ENCODE measurements at places on chromosomes 5 and 9.

DNA sequence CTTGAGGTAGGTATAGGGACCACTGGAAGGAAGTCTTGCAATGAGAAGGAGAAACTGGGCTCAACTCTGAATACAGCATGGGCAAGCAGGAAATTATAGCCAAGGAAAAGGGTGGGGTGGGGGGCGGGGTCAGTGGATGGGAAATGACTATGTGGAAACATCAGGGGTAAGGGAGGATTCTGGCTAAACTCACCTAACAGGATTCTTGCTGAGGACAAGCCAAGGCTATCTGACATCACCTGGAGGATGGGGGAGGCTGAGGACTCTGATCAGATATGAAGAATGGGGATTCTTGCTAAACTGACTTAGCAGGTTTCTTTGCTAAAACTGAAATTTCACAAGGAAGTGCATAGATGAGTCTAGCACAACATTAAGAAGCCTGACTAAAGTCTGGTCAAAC, 40.8 kb downstream of the CTSL start:
- DNase-seq, result no peak

DNA sequence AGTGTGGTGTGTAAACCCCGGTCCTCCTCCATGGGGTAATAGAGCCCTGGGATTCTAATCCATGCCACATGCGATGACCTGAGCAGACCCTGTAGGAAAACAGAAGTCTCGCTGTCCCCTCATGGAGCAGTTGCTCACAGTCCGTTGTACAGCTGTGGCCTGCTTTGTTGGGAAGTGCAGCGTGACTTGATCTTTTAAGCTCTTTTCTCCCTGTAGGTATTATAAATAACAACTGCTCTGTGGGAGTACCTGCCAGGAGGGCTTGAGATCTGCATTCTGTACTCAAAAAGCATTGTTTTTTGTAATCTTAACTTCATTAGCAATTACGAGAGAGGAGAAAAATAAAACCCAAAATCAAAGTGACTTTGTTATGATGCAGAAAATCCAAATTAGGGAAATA, 17.3 kb downstream of the MEGF10 start:
- DNase-seq, result no peak

GRCh38 chr5:160935776-160936175, 83.8 kb upstream of the ATP10B start:
- DNase-seq, result no peak

DNA sequence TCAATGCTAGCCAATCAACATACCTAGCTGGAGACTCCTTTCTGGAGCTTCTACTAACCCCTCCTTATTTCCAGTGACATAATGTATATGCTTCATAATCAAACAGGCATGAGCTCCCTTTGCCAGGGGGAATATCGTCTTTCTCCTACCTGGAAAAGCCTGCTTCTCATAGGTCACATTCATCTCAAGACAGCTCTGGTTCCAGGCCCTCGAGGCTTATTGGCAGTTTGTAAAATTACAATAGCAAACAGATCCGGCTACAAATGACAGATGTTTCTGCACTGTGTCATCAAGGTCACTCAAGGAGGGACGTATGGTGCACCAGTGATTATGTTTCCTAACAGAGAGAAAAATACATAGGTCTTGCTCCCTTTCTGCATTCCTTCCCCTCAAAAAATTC, 140.0 kb downstream of the SAXO1 start:
- DNase-seq, result no peak

DNA sequence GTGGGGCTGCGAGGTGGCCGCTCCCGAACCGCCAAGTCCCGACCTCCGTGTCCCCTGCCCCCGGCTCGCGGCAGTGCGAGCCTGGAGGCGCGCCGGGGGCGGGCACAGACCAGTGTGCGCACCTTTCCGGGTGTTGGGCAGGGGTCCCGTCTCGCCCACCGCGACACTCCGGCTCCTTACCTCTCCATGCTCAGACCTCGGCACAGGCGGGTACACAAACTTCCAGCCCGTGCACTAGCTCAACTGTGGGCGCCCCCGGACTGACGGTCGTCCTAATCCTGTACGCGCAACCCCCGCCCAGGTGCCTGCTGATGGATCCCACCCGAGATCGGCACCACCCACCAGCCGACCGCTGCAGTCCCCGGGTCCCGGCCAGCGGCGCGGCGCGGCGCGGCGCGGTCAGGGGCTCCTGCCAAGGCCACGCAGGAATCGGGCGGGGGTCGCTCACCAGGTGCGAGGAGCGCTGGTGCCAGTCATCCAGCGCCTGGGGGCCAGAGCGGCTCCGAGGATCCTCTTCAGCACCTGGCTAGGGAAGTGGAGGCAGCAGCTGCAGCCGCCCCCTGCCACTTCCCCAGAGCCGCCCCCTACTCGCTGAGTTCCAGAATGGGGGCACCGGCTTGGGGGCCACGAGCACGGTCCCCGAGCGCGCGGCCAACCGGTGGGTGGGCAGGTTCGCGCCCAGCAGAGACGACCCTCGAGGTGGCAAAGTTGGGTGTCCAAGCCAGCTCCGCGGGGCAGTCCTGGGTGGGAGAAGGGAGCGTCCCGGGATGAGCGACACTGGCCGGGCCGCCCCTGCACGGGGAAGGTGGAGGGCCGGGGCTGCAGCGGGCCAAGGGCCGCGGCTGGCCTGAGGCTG, 511 bp downstream of the SEMA5A start:
- DNase-seq, result no peak

DNA sequence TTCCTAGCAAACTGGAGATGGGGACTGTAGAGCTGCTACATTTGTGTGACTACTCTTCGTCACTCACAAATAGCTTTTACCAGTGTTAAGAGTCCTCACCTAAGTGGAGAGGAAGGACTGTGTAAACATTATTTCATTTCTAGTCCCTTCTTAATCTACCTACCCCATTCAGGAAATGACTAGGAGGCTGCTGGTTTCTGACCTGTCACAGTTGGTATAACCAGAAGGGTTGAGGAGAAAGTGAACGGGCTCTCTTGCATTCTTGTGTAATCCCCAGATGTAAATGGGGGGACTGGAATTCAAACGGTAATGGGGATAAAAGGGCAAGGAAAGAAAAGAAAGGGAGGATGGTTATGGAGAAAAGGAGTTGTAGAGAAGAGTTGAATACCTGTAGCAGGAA, 35.4 kb upstream of the BNIP1 start:
- no peak for DNase-seq

DNA sequence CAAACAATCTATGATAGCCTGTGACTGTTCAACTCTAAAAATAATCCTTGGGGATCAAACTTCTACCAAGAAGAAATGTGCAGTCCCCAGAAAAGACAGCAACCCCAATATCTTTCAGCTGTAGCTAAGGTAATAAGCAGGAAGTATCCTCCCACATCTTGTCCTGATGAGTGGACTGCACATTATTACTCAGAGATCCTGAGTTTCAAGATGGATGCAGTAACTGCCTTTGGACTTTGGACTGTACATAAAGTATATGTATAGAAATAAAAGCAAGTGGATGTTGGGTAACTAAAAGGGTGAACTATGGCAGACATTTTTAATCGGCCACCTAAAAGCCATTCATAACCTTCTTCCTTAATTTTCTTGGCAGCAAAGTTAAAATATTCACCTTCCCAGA, 45.1 kb downstream of the SMIM23 start:
- DNase-seq, result no peak

GRCh38 chr9:8429768-8430167, 630.2 kb upstream of the DMAC1 start:
- DNase-seq, result no peak
